AG04449 (cell line): ENCODE measurements at places on chromosomes 4 and X.

DNA sequence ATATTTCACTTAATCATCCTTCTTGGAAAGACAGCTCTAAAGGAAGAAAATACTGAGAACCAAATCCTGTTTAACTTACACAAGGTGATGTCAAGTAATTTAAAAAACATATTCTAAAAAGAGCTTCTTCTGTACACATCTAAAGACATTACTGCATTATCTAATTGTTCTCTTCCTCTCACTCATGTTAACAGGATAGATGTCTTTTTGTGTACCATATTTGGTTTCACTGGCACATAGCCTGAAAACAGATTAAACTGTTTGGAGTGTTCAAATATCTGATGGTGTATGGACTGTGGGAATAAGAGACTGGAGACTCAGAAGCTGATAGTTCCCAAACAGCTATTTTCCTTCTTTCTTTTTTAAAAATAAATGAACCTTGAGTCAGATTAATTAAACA, 213.3 kb upstream of the MAB21L2 start:
- DNase-seq, result no peak

GRCh38 chrX:16202943-16203342, 35.7 kb downstream of the MAGEB17 start:
- no peak for DNase-seq

DNA sequence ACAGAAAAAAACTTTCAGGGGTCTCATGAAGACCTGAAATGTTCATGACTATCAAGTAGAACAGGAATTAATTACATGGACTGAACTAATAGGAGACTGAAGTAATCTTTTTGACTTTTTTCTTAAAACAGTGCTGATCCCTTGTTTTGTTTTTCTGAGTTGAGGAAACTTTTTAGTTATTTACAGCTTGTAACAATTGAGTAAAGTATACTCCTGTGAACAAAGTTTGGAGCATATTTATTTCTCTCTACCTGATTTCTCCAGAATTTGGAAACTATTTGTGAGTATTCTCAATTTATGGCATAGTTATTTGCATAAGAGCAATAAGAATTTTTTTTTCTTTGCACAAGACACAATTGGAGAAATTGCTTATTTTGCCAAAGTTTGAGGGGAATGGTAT, 64.8 kb downstream of the PCDH18 start:
- DNase-seq, result no peak

DNA sequence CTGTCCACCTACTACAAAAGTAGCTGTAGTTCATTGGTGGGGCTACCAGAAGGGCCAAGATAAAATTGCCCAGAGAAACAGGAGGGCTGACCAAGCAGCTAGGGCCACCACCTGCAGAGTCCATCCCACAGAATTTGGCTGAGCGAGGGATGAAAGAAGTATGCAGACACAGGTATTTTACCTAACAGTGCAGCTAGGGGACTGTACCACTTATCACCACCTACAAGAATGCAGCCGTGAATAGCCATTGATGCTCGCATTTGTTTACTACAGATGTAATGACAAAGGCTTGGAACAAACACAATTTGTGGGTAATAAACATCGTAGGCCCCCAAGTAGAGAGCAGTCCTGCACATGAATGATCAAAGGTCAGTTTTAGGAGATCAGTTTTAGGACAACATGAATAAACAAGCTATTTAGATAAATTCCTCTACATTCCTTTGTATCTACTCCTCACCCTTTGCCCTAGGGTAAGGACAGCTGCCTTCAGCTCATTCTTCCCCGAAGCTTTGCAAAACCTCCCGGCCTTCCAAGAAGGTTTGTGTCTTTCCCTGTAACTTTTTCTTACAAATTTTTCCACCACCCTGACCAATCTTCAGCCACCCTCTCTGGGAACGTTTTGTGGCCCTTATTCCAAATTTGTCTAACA, 49.5 kb downstream of the ZNF718 start:
- DNase-seq, result no peak

DNA sequence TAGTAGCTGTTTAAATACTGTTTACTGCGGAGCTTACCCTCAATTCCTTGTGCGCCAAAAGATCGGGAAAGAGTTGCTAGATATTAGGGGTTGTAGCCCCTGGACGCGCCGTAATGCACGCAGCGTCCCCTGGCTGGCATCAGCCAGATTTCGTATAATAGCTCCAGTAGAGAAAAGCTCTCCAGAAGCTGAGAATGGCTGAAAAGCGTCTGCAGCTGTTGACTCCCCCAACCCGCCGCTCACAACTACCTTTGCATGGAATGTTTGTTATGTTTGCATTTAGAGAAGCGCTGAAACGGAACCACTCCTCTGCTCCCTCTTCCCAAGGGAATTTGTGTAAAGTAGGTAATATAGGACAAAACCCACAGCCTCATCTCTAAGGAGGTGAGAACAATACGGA, 3.7 kb downstream of the DOCK11 start:
- no peak for DNase-seq

DNA sequence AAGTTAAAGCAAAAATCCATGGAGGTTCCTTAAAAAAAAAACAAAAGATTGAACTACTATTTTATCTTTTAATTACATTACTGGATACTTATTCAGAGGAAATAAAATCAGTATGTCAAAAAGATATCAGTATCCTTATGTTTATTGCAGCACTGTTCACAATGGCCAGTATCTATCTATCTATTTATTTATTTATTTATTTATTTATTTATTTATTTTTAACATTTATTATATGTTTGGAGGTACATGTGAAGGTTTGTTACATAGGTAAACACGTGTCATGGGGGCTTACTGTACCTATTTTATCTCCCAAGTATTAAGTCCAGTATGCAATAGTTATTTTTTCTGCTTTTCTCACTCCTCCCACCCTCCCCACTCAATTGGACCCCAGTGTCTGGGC, 881.1 kb upstream of the POU3F4 start:
- DNase-seq, result no peak

- peak; percentile 37 for DNase-seq
Observed at GRCh38 chr4:55397520-55398321, 2.0 kb downstream of the TMEM165 start.

- no peak for DNase-seq
Observed at GRCh38 chr4:15066140-15066539, 63.9 kb downstream of the CPEB2 start.
